ENCODE measurements at places on chromosomes 16 and 17.

DNA sequence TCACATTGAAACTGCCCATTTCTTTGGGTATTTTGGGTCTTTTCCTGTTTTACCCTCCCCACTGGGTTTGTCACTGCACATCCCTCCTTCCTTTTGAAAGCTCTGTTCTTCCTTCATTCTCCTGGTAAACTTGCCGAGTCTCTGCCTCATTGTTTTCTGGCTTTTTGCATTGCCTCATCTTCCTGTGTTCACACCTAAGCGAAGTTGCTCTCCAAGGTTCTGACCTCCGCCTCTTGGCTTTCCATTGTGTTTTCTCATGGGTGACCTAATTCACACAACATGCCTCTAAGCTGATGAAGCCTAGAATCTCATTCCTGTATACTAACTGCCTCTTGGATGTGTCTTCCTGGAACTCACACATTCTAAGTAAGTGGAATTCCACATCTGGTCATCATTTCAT is 1096.1 kb upstream of the EEF2KMT start:
- no peak for DNase-seq

DNA sequence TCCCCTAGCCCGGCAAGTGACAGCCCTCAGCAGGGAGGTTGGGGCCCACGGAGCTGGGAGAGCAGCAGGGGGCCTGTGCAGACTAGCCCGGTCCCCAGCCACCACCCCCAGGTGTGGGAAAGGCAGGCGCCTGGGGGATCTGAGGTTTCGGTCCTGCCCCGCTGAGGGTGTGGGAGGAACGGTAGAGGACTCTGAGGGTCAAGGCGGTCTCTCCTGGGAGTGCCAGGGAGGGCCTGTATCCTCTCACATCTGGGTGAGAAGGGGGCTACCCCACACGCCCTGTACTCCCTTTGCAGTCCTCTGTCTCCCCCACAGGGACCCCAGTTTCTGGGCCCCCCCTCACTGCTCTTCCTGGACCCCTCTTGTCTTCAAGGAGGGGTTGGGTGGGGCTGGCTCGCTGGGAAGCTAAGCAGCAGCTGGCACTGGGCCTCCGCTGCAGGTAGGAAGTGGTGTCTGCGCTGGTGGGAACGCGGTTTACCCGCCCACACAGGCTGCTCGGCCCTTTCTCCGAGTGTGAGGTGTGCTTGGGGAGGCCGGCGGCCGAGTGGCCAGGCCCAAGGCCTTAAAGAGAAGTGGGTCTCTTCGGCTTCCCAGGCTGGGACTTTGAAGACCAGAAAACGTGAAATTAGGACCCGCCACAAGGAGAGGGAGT is 15.4 kb downstream of the CD7 start:
- DNase-seq, result no peak

DNA sequence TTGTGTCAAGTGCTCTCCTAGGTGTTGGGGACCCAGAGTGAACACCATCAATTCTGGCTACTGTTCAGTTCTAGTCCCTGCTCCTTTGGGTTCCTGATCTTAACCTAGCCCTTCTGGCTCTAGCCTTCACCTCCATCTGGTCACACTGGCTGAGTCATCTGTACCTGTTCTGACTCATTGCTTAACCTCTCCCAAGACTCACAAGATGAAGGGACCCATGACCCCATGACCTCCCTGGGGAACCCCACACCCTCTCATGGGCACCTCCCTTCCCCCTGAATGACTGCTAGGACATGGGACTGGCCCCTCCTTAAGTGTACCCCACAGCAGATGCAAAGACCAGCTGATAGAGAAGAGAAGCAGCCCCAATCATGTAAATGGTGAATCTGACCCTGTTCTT is 345.8 kb upstream of the CDH5 start:
- no peak for DNase-seq

DNA sequence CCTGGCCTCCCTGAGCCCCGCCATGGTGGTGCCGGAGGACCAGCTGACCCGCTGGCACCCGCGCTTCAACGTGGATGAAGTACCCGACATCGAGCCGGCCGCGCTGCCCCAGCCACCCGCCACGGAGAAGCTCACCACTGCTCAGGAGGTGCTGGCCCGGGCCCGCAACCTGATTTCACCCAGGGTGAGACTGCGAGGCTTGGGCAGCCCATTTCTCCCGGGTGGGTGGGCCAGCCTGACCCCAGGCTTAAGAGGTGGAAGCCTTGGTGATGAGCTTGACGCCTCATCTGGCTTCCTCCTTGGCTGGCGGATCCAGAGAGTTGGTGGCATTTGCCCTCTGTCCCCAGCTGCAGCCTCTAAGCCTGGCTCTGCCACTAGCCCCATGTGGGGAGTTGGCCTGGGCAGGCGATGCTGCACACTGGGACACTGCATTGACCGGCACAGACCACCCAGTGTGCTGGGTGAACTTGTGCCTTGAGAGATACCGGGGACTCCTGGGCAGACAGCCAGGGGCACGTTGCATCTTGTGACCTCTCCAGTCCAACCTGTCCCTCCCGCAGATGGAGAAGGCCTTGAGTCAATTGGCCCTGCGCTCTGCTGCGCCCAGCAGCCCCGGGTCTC is 3.0 kb downstream of the CDT1 start:
- no peak for DNase-seq

DNA sequence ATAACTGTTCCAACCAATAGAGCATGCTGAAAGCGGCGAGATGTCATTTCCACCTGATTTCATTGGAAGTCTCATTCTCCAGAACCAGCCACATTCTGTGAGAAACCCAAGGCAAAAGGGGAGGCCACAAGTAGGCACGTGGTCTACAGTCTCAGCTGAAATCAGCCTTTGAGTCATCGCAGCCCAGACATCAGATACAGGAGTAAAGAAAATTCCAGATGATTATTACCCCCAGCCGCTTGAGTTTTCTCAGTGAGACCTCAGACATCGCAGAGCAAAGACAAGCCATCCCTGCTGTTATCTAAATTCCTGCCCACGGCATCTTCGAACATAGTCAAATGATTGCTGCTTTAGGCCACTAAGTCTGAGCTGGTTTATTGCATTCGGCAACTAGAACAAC is 23.1 kb downstream of the STAT3 start:
- DNase-seq, result no peak

DNA sequence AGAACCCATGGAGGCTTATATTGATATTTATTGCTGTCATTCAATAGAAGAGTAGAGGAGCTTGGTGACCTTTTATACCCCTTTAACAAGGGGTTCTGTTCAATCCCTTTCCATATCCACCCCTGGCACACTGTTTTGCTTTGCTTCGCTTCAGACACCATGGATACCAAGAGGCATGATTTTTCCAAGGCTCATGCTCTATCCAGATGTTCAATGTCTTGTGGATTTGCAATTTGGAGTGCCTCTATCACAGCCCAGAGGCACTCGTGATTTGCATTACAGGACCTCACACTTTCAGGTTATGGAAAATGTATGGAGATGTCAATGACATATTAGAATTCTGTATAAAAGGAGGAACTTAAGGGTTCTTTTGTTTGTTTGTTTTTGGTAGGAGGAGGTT is 21.5 kb downstream of the CFAP20 start:
- DNase-seq, result no peak

DNA sequence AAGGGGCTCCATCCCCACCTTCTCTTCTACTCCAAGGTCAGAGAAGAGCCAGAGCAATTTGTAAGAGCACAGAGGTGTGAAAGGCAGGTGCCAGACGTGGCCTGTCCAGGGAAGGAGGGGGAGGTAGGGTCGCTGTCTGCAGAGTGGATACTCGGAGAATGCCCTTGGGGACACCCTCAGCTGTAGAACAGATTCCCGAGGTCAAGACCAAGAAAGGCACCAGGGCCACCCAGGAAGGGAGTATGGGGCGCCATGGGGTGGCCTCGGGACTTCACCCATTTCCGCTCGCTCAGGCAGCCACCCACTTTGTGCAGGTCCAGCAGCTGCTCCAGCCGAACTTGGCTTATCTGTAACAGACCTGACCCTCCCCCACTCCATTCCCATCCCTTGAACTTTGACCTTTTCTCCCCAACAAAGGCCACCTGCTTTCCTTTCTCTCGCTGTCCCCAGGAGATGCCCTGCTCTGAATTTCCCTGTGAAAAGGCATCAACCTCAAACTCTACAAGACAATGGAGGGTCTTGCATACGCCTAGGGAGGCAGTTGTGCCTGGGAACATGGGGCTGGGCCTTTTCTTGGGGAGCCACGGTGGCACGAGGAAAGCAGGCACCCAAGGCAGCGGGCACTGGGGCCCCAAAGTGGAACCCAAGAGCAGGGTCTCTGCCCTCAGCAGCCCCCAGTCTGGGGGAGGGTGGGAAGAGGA is 11.3 kb upstream of the AXIN2 start:
- DNase-seq, result no peak

GRCh38 chr17:49393491-49394255 is 21.0 kb downstream of the PHB1 start:
- no peak for DNase-seq

GRCh38 chr16:3961449-3961849 is 80.9 kb upstream of the CREBBP start:
- no peak for DNase-seq

- no peak for DNase-seq
Measured at GRCh38 chr17:79036596-79036995, 12.6 kb downstream of the C1QTNF1 start.

DNA sequence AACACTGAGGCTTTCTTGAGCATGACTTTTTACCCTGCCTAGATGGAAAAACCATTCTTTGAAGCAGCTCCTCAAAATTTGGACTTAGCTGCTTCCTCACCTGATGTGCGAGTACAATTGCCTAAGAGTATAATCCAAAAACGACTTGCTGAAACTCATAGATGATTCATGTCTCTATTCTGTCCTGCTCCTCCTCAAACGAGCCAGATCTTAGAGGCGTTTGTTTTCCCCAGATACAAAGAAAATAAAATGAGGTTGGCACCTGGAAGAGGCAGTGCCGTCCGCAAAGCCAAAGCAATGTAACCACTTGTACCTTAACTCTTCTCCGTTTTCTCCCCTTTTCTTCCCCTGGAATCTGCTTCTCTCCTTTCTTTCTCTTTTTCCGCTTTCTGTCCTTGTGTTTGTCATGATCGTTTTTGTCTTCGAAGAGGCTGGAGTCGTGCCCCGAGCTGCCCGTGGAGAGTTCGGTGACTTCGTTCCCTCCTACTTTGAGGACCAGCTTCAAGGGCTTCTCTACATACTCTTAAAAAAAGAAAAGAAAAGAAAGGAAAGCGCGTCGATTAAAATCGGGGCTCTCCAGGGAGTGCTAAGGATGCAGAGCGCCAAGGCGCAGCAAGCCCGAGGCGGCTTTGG is 895 bp downstream of the BRD7 start:
- no peak for DNase-seq

DNA sequence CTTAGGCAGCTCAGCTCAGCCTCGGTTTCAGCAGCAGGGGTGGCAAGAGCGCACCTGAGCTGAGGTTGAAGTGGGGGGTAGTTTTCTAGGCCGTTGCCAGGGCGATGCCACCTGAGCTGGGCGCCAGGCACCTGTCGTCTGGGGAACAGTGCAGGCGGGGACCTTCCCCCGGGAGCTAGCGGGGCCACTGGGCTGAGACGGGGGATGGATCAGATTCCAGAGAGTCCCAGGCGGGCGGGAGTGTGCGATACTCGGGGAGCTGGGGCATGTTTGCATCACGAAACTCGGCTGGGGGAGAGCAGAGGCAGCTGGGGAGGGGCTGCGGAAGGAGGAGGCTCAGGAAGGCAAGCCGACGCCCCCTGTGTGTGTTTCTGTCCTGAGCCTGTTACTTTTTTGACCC is 477 bp upstream of the CLDN9 start:
- DNase-seq, result no peak

DNA sequence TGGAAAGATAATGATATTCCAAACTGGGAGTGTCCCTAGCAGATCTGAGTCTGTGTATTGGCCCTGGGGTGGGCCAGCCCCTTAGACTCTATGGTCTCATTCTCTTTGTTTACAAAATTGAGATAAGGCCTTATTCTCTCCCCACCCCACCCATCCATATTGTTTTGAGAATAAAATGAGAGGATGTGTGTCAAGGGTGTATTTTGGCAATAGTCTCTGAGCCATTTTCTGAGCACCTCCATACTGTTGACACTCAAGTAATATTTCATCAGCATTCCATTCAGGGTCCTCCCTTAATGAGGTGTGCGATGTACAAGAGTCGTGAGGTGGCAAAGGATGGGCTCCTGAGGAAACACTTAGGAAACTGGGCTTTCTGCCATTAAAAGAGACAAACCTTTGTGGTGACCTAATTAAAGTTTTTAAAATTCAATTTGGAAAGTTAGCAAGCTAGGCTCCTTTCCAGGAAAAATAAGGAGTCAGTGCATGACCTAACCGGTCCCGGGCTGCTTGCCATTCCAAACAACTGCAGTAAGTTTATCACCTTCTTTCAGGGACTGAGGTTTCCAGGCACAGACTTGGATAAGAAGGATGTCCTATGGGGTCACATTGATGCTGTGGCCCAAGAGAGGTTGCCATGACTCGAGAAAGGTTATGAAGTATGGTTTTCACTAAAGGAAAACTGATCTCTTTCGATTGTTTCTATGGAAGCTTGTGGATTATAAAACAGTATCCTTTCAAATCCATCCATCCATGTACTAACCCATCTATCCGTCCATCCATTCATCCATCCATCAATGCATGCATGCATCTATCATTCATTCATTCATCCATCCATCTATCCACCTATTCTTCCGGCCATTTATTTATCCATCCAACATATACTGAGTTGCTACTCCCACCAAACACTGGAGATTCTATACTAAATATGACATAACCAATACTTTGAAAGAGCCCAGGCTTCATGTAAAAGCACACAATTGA is 443.3 kb downstream of the UTP18 start:
- no peak for DNase-seq

DNA sequence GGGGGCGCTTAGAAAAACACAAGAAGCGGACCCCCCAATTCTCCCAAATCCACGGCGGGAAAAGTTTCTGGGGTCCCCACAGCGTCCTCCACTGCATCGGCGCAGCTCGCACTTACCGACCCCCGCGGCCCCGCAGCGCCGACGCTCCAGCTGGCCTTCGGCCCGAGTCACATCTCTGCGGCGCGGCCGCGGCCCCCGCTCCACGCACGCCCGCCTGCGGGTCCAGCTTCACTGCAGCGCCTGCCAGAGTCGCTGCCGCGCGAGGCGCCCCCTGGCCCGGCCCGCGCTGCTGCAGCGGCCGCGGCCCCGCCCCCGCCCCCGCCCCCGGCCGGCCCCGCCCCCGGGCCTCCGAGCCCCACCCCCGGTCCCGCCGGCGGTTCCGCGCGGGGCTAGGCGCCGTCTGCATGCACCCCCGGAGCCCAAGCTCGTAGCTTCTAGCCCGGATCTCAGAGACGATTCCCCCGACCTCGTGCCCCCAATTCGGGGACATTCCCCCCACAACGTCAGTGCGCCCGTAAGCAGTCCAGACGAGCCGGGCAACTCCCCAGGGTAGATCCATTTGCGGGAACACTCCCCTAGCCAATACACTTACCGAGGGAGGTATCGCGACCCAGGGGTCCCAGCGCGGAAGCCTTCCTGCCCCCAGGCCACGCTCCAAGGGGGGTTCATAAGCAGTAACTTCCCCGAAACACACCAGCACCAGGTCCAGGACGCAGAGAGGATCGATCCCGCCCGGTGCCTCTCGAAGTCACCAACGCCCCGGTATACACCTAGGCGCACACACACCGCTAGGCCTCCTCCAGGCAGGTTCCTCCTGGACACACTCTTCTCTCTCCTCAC is at the start of gene GPRC5B:
Gene GPRC5B (minus strand): TSS at position 238 of the 840 bp plus-strand sequence. CDS start 12,003 bp downstream, outside the sequence.
- no peak for DNase-seq

DNA sequence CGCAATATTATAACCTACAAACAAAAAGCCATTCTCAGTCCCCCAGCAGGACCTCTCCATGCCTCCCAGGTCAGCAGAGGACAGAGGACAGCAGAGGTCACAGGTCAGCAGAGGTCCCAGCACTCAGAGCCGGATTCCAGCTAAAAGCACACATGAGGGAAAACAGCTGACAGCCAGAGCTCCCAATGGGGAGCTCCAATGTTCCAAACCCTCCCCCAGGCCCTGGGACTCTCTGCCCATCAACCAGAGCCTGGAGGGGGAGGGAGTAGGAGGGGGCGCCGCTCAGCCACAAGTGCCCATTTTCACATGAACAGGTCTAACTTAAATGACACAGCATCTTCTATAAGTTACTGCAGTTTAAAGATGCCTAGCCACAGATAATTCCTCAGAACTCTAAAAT is 77.5 kb downstream of the ANKRD11 start:
- no peak for DNase-seq

All from stimulated activated CD4-positive, alpha-beta T cell treated with anti-CD3 and anti-CD28 coated beads, Interleukin-12 subunit alpha, Interleukin-12 subunit beta, amount 100 ng/mL, for 24 hours (primary cell).